ENCODE measurements at places on chromosomes 2 and 18.

DNA sequence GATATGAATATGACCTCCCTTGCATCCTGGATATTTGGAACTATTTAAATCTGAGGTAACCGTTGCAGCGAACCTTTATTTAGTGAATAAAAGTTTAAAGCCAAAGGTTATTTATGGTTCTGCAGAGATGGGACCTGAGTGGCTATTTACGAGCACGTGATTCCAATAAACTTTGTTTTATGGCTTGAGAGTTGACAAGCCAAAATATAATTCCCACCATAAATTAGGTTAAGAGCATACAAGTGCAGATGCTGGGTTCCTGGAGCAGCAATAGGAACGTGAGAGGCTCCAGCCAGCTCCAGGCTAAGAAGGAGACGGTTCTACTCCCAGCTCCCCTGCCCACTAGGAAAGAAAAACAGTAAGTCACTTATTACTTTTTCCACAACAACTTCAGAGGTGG lies 5.2 kb upstream of the HOXD4 start:
- no peak for DNase-seq

- DNase-seq, result no peak
Observed at GRCh38 chr18:58069721-58070292, 25.8 kb downstream of the NEDD4L start.

- no peak for DNase-seq
Observed at GRCh38 chr2:197327472-197328098, 17.0 kb upstream of the ANKRD44 start.

GRCh38 chr2:45712570-45712969 lies 61.1 kb downstream of the PRKCE start:
- DNase-seq, result no peak

DNA sequence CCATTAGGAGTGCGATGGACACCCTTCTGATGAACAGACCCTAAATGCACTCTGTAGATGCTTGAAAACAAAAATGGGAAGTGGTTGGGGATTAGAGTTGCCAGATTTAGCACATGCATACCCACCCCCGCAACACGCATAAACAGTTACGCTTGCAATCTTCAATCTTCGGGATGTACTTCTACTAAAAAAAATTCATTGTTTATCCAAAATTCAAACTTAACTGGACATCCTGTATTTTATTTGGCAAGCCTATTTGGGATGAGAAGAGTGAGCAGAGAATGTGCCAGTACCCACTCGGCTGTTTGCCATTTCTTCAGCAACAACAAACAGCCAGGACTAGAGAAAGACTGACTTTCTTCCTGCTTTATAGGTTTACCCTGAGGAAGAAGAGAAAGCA lies 18.4 kb downstream of the KIAA2012 start:
- DNase-seq, result no peak

DNA sequence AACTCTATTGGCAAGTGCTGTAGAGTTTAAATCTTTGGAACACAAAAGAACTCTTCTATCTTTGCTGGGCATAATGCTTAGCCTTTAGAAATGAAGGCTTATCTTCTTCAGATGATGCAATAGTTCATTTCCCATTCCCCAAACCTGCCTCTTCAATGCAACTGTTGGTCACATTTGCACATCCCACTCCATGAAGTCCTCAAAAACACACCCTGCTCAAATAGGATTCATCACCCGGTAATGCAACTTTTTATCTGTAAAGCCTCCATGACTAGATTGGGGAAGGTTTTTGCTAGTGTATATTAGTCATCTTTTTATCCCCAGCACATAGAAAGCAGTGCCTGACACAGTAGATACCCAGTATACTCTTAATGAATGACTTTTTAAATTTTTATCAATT lies 376.4 kb downstream of the RBM43 start:
- no peak for DNase-seq

DNA sequence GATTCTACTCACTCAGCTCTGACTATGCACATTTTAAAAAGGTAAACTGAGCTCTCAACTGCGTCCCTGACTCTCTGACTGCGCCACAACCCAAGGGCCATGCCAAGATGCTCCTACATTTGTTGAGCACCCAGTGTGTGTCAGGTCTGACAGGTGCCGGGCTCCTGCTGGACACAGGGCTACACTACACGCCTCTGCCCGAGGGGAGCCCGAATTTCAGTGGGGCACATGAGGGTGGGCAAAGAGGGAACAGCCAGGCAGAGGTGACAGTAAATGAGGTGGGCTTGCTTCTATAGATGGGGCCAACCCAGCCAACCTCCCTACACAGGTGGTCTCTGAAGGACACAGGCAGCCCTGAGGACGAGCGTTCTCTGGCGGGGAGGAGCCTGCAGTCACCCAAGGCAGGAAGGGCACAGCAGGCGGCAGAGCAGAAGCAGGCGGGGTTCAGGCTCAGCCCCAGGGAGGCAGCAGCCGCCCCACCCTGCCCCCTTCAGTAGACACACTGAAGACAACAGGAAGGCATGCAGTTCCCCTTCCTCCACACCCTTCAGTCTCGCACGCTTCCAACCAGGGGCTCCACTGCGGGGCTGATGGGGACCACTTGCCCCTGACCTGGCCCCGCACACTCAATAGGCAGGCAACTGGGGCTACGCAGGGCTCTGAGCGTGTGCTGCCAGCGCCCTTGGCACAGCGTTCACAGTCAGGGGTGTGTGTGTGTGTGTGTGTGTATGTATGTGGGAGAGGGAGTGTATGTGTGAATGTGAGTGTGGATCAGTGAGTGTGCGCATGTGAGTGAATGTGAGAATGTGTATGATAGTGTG lies 98.4 kb downstream of the UXS1 start:
- DNase-seq, result peak; percentile 69

DNA sequence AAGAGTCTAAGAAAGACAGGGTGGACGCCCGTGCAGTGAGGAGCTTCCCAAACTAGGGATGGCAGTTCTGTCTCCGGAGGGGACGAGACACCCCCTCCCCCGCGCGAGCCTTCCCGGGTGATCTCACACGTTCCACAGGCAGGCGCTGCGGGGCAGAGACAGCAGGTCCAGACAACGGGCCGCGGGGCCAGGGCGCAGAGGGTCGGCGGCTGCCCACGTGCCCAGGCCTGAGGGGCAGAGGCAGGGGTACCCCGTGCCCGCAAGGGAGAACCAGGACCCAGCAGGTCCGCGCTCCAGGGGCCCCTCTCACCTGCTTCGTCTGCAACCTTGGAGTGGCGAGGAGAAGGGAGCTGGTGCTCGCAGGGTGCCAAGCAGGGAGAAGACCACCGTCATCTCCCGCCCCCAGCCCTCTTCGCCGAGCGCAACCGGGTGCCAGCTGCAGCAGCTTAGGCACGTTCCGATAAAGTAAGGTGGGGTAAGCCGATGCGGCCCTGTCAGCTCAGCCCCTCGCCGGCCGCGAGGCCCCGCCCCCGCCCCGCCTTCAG lies at the start of gene GPR155:
Gene GPR155 (minus strand): TSS at position 467 of the 545 bp plus-strand sequence. CDS start 5,073 bp downstream, outside the sequence.
- no peak for DNase-seq

GRCh38 chr18:49875783-49876182 lies 62.5 kb upstream of the ACAA2 start:
- no peak for DNase-seq

- no peak for DNase-seq
Observed at GRCh38 chr2:8247905-8248622, 433.8 kb upstream of the ID2 start.

DNA sequence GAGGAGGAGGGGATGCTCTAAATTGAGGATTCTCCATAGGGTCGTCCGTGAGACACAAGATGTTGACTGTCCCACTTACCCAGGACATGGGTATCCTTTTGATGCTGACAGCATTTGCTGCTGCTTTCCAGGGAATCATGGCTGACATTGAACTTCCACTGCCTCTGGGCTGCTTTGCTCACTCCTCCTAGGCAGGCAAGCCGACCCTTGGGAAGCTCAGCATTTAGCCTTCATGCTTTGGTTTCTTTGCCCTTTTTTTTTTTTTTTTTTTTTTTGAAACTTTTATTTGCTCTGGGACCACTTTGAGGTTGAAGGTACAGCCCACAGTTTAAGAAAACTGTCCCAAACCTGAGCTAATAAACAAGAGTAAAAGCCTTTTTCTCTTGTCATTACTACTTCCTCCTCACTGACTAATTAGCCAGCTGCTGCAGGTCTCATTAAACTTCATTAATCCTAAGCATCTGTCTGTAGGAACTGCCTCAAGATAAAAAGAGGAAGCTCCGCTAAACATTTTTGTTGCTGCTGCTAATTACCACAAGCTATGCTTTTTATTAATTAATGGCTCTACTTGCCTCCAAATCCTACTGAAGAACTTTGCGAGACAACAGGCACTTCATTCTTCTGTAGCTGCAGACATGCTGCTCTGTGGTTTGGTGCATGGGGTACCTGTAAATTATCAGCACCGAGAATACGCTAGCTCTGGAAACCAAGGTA lies 125.4 kb downstream of the SPTBN1 start:
- DNase-seq, result no peak

DNA sequence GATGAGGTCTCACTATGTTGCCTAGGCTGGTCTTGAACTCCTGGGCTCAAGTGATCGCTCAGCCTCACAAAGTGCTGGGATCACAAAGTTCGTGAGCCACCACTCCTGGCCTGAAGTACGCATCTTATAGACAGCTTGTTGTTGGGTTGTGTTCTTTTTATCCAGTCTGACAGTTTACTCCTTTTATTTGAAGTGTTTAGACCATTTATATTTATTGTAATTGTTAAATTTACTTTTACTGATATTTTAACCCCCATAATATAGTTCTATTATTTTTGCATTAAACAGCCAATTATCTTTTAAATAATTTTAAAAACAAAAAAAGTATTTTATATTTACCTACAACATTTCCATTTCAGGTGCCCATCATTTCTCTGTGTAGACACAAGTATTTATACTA lies 303.0 kb upstream of the HDAC4 start:
- no peak for DNase-seq

GRCh38 chr2:132645722-132646539 lies 24.1 kb downstream of the LYPD1 start:
- no peak for DNase-seq

DNA sequence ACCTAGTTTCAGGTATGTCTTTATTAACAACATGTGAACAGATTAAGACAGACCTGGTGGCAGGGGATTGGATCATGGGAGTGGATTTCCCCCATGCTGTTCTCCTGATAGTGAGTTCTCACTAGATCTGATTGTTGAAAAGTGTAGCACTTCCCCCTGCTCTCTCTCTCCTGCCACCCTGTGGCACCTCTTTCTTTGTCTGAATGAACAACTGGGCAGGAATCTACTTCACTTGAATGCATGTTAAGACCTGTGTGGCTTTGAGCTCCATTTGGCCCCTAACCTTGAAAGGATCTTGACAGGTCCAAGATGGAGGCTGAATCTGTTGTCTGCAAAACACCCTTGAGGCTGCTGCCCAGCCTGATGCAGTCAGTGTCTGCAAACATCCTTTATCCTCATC lies 194.4 kb downstream of the RNF144A start:
- DNase-seq, result no peak

DNA sequence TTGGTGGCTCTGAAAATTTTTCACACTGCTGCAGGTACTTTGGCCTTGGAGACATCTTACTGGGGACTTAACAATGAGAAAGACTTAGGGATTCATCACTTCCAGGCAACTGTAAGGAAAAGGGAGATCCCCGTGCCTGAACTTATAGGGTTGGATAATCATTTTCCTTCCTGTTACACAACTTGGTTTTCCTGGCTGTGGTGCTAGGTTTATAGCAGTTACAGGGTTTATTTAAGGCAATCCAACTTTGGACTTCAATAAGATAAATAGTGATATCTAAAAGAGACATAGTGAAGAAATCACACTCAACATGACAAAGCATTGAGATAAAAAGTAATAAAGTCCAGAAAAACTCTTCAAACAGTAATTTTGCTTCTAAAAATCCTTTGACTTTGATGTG lies 70.2 kb upstream of the RAPH1 start:
- no peak for DNase-seq

- DNase-seq, result no peak
Observed at GRCh38 chr2:65545837-65546805, 113.7 kb upstream of the SPRED2 start.

DNA sequence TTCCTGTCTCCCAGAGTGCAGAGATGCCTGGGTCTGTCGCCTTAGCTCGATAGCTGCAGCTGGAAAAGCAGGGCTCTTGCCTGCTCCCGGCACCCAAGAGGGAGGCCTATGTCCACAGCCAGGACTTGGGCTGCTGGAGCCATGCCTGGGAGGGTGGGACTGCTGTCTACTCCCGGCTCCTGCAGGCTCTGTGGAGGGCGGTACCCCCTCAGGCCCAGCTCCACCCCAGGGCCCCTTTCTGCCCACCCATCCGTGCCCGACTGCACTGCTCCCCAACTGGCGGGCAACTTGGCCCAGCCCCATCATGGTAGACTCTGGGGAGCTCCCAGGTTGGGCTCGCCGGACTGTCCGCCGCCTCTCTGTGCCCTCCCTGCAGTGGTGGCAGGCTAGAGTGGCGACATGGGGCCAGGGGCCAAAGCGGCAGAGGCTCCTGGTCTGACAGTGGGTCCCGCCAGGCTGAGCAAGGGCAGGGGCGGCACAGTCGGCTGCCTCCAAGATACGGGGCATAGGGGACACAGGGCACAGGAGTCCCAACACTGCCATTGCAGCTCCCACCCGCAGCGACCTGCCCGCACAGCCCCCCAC lies 901.0 kb downstream of the CCDC85A start:
- DNase-seq, result no peak

GRCh38 chr2:102337481-102338386 lies 17.9 kb upstream of the IL18R1 start:
- no peak for DNase-seq

DNA sequence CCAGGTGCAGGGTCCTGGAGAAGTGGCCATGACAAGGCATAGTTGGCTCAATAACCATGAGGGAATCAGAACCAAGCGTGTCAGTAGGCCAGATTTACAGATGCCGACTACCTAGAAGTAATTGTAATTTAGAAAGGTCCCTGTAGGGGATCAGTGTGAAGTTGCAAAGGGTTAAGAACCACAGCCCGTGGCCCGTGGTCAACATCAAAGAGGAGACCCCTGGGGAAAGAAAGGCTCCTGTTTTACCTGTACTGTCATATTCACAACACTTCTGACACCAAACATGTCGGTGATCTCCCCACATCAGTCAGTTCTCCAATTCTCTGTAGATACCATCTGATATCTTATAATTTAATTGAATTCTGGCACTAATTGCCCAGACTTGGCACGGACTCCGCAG lies 31.0 kb downstream of the SP100 start:
- DNase-seq, result no peak

DNA sequence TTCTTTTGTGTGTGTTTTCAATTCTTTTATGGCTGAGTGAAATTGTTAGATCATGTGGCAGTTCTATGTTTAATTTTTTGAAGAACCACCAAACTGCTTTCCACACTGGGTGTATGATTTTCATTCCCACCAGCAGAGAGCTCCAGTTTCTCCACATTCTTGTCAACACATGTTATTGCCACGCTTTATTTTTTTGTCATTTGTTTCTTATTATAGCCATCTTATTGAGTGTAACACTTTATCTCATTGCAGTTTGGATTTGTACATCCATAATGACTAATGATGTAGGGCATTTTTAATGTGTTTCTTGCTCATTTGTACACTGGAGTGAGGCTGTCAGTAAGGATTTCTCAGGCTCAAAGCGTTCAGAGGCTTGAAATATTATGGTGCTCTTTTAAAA lies 184.2 kb downstream of the PIEZO2 start:
- no peak for DNase-seq

GRCh38 chr2:204299766-204300165 lies 245.5 kb upstream of the PARD3B start:
- no peak for DNase-seq
